ENCODE measurements at places on chromosomes 6 and 20.

- DNase-seq, result peak; percentile 63
These were observed 129.5 kb downstream of the INSM1 start for GRCh38 chr20:20497242-20497978.

GRCh38 chr6:136607204-136607931 lies 57.1 kb upstream of the MAP7 start:
- DNase-seq, result no peak

- DNase-seq, result peak; percentile 42
These were observed 76.5 kb downstream of the GJA10 start for GRCh38 chr6:89970609-89971337.

DNA sequence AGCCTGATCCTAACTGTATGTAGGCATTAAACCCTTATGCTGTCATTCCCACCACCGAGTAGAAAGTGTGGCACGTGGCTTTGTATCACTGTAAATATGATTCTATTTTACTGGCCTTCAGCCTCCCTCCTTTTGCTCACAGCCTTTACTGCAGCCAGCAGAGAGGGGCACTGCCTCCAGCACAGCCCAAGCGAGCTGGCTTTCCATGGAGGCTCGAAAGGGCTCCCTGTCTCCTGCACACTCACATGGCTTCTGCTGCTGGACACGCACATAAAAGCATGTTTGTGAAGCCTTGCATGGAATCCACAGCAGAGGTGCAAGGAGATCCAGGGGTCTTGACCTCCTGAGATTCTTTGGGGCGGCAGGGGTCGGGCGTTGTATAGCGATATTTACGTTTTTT lies 51.3 kb downstream of the RNASET2 start:
- no peak for DNase-seq

DNA sequence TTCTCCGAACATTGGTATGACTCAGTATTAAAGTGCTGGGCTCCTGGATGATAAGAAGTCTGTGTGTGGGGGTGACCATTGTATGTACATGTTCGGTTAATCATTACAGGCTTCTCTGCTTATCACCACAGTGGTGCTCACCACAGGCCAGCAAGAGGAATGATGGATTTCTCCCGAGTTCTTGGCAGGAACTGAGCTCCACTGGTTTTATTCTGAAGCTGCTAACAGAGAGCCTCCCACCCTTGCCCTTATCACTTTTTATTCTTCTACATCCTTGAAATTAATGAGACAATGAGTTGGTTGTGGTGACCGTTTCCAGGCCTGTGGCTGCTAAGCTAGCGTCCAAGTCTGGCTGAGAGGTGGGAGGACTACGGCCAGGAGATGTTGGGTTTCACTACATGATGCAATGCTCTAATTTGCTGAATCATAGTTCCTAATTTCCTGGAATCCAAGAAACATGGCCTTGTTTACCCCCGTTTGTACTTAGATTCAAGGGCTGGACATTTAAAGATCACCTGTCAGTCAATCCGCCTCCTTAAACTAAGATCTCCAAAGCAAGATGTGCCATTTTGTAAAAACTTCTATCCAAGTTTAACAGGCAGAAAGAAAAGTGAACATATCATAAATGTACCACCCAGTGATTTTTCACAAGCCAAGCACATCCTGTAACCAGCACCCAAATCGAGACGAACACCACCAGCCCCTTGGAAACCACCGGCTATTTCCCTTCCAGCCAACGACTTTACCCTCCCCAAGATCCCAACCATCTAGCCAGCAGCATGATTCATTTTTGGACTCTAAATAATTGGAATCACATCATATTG lies 172.5 kb downstream of the FOXA2 start:
- no peak for DNase-seq

- DNase-seq, result peak; percentile 34
These were observed 523 bp downstream of the TMEM30A start for GRCh38 chr6:75283907-75284631.

DNA sequence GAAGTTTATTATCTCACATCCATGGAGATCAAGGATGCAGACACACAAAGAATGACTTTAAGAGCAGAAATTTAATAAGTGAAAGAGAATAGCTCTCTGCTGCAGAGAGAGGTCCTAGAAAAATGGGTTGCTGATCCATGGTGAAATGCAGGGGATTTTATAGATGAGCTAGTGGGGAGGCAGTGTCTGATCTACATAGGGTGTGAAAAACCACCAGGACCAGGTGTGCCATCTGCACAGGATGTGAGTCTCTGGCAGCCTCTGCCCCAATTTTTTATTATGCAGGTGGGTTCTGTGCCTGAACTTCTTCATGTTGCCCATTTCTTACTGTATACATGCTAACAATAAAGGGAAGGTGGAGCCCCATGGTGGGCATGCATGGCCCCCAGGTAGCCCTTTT lies 19.9 kb upstream of the NANP start:
- DNase-seq, result no peak

DNA sequence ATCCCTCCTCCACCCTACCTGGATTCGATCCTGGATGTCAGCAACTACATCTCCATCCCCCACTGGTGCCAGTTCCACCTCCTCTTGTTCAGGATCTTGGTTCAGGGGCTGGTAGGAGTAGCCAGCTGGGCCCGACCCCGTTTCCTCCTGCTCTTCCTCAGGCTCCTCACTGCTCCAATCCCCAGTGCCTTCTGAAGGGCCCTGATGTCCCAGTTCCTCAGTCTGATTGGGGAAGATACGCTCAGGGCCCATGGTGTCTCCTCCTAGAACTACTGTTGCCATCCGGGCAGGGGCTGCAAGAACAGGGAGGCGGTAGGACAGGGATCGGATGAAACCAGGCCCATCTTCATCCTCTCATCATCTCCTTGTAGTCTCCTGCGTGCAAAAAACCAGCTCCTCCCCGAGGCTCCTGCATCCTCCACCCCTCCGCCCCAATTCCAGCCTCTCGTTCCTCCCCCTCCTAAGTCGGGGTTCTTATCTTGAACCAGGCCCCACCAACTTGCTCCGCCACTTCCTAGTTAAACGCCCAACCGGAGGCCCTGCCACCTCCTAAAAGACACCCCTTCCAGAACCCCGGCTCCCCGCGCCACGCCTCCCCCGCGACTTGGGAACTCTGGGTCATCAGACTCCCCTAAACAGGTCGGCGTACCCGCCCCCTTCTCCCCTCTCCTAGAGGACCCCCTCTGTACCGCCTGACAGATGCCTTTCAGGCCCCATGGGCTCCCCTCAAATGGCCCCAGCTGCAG lies 476 bp downstream of the MEA1 start:
- no peak for DNase-seq

DNA sequence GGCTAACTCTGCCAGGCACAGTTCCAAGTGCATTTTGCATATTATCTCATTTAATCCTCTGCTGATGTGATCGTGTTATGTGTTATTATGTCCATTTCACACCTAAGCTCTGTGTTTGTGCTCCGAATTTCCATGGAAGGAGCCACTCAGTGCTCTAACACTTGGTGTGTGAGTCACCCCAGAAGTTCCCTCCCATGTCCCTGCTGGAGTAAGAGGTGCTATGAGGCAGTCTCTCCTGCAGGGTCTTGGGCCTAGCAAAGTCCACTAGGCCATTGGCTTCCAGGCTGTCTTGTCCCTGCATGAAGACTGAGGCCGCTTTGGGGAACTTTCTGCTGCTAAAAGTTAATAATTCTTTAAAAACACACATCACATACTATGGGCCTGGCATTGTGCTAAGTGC lies 405.9 kb upstream of the SULF2 start:
- no peak for DNase-seq

DNA sequence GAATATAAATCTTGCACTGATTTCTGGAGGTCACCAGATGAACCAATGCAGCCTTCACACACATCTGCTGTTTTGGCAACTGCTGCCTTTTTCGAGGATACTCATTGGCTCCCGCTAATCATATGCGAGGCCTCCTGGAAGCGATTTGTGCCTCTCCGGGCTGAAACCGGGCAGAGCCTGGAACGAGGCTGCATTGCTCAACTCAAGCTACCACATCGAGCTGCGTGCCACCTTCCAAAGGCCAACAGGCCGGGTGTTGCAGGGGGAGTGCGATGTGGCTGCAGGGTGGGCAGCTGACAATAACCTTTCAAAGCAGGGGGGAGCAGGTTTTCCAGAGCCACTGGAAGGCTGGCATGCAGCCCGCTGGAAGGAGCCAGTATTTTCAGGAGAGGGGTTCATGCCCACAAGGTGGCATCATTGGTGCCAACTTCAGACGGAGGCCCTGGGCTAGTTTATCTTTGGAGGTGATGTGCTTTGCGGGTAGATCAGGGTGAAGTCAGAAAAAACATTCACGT lies 122.6 kb upstream of the IFNGR1 start:
- DNase-seq, result peak; percentile 65

GRCh38 chr20:34293589-34293988 lies 9.6 kb downstream of the AHCY start:
- no peak for DNase-seq

- DNase-seq, result peak; percentile 10
These were observed 68.8 kb downstream of the GJA1 start for GRCh38 chr6:121504227-121504626.

GRCh38 chr6:139600919-139601475 lies 226.5 kb upstream of the CITED2 start:
- peak; percentile 76 for DNase-seq

GRCh38 chr6:16109659-16110305 lies 19.1 kb upstream of the MYLIP start:
- DNase-seq, result no peak

DNA sequence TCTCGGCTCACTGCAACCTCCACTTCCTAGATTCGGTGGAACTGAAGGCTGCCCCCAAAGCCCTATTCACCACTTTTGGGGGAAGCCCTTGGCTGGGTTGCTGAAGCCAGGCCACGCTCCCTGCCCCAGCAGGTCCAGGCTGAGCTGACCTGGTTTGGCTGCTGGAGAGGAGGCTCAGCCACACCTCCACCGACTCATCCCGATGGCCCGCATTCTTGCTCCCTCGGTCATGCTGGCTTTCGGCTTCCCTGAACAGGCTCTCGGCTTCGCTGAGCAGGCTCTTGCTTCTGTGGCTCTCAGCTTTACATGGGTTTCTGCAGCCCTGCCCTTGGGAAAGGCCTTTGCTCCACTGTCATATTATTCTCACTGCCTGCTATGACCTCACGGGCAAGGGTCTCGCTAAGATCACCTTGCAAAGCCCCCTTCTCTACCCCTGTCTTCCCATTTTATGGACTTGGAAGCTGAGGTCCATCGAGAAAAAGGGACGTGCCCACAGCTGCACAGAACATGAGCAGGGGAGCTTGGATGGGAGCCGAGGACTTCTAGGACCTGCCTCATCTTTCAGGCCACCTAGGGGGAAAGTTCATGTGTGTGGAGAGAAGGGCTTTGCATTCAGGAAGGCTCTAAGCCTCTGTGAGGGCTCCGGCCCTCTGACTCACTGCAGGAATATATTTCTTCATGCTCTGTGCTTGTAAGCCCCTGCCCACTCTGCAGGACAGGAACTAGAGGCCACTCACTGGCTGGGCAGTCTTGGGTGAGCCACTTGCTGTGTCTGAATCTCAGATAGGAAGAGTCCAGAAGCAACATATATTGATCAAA lies 15.6 kb downstream of the ARHGAP40 start:
- DNase-seq, result no peak

DNA sequence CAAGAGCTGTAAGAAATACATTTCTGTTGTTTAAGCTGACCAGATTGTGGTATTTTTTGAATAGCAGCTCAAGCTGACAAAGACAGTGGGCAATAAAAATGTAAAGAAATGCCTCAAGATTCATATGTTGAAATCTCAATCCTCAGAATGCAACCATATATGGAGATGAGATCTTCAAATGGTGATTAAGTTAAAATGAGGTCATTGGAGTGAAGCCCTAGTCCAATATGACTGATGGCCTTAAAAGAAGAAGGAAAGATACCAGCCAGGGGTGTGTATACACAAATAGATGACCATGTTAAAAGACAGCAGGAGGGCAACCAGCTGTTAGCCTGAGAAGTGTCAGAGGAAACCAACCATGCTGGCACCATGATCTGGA lies 7.1 kb upstream of the DDO start:
- DNase-seq, result no peak

DNA sequence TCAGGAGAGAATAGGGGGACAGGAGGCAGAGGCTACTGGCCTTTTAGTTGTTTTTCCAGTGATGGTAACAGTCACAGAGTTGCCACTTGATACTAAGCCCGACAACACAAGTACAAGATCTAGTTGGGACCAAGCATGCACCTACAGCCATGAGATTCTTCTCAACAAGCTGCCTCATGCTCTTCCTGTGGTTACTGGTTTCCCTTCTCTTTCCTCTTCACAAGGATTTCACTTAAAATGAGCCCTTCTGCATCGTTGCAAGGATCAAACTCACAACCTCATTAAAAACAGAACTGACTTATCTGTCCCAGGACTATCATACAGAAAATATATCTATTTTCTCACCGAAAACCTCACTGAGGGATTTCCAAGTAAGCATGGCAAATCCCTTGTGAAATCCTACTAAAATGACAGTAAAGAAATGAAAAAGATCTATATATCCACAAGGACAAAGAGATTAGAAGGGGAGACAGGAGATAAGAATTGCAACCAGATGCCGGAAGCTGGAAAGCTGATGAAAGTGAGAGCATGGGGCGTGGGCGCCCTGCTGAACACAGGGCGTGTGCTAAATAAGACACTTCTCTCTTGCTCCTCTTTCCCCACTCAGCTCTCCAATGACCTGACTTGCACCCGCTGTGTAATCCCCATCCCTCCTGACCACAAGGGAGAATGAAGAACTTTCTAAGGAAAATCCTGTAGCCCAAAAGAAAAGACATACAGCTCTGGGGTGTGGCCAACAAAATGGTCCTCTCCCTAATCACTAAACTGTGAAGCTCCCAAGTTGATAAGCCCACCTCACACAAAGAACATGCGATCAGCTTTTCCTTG lies 13.4 kb downstream of the MTFR2 start:
- no peak for DNase-seq

- no peak for DNase-seq
These were observed 48.2 kb downstream of the JAG1 start for GRCh38 chr20:10625641-10626040.

DNA sequence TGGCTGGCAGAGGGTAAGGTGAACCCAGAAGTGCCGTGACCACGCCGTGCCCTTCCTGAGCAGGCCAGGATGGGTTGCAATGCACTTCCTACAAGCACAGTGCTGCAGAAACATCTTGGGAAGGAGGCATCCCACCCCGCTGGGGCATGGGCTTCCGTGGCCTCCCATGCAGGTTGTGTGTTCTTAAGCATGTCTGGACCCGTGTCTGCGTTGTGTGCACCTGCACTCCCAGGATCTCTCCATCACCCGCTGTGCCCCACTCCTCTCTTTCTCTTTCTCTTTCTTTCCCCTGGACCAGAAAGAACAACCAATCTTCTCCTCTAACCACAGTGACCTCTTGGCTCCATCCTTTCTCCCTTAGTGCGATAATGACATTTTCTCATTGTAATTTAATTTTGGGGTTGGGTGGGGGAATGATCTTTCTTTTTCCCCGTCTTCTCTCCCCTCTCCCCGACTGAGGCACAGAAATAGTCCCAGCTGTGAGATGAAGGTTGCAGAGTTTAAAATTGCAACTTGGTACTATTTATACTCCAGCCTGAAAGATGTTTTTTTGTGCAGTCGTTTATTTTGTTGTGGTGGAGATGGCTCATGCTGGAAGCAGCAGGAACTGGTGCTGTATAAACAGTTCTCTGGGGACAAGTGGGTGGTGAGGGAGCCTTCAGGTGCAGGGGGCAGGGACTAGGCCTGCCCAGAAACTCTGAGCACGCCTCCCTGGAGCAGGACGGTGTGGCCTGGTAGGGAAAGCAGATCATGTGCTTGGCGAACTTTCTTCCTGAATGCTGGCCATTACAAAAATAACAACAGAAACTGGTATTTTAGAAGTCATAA lies 20.5 kb downstream of the BCAS4 start:
- DNase-seq, result no peak
